ENCODE measurements at places on chromosomes 3 and 15. TPM values are rescaled to one million over a fixed set of nuclear protein-coding genes. Genes with fewer than 3 reads are reported as not detected.

The PROK2 gene
- total RNA-seq: 0.33 TPM

GRCh38 chr3:41029356-41029755 lies 169.9 kb upstream of the CTNNB1 start:
- H3K4me3 ChIP-seq: no peak overlapping the region
- no peak for DNase-seq
- H3K4me1 ChIP-seq: no peaks in the 10 kb centered on the region
- H3K36me3 ChIP-seq: no peaks in the 10 kb centered on the region

DNA sequence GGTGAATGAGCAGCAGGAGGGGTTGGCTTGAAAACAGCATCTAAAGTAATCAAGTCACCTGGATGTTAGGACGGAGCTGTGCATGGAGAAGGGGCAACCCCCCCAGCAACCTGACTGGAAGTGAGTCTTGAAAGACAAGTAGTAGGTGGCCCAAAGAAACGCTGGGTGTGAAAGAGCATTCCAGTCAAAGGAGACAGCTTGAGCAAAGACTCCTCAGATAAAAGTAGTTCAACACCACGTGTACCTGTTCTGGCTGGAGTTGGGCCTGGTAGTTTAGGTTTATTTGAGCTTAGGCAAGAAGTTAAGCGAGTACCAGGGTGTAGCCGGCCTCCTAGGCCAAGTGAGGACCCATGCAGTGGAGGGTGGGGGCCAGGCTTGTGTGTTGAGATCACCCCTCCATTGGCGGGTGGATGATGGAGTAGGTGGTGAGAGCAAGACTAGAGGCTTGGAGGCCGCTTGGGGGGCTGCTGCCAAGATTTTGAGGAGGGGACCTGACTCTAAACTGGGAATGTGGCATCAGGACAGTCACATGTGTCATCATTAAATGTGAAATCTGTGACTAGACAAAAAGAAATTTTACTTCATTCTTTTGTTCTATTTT lies 61.3 kb downstream of the ABHD2 start:
- H3K4me3 ChIP-seq: no peak overlapping the region
- DNase-seq: no peak
- no peaks in the 10 kb centered on the region for H3K27me3 ChIP-seq
- H3K4me1 ChIP-seq: no peaks in the 10 kb centered on the region

GRCh38 chr3:53708001-53708621 lies 138.1 kb downstream of the CHDH start:
- peaks cover 4% of the 10 kb centered on the region for H3K4me1 ChIP-seq
- H3K27ac ChIP-seq: no peak overlapping the region
- H3K36me3 ChIP-seq: no peaks in the 10 kb centered on the region
- no peak for DNase-seq

The MCF2L2 gene
- total RNA-seq: 6.5 TPM

GRCh38 chr3:113575206-113575605 lies 42.9 kb downstream of the SIDT1 start:
- H3K27ac ChIP-seq: no peak overlapping the region
- no peaks in the 10 kb centered on the region for H3K4me1 ChIP-seq
- peaks cover 3% of the 10 kb centered on the region for H3K36me3 ChIP-seq
- no peaks in the 10 kb centered on the region for H3K27me3 ChIP-seq
- DNase-seq: no peak
- no peak overlapping the region for H3K4me3 ChIP-seq

DNA sequence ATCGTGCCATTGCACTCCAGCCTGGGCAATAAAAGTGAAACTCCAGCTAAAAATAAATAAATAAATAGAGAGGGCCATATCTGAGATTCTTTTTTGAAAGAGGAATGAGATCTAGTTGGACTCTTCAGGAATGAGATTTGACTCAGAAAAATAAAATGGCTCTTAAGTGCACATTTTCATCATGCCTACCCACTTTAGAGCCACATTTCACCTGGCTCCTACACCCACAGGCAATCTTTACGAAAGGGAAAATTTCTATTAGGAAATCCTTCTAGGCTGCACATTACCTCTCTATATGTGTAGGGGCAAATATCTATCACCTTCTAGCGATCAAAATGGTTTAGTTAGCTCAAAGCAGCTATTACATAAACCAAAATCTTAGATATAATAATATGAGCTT lies 16.9 kb upstream of the NLGN1 start:
- DNase-seq: no peak

The SERPINI2 gene
- not detected for total RNA-seq

DNA sequence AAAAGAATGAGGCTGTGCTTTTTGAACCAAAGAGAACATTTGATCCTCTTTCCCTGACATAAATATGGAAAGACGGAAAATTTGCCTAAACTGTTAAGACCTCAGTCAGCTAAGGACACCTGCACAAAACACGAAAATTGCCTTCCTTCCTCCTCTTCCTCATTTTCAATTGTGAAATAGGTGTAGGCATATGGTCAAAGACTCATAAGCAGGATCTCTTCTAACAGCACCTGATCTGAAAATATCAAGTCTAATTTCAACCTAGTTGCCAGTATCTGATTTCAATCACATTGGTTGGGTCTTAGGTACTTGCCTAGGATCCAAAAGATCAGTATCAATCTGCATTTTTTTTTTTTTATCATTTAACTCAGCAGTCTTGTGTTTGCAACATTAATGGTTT lies 215.7 kb upstream of the SLC2A2 start:
- H3K27ac ChIP-seq: no peak overlapping the region
- DNase-seq: no peak
- H3K27me3 ChIP-seq: no peaks in the 10 kb centered on the region
- H3K4me3 ChIP-seq: no peak overlapping the region
- H3K4me1 ChIP-seq: peaks cover 17% of the 10 kb centered on the region
- no peaks in the 10 kb centered on the region for H3K36me3 ChIP-seq

DNA sequence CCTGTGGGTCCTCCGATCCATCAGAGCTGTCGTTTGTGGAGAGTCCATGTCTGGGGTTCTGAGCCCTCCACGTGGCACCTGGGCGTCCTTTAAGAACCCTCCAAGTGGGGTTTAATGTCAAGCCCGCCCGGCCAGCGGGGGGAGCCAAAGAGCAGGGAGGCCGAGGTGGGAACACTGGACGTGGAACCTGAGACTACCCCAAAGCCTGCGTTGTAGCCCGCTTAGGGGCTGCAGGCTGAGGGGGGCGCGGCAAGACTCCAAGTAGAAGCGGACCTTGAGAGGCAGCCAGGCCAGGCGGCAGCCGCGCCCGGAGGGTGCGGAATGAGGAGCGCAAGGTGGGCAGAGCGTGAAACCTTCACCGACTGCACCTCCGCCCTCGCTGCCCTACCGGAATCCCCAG lies 126.2 kb upstream of the ATP10A start:
- no peak for DNase-seq
- no peaks in the 10 kb centered on the region for H3K4me1 ChIP-seq
- no peak overlapping the region for H3K27ac ChIP-seq
- no peak overlapping the region for H3K4me3 ChIP-seq

DNA sequence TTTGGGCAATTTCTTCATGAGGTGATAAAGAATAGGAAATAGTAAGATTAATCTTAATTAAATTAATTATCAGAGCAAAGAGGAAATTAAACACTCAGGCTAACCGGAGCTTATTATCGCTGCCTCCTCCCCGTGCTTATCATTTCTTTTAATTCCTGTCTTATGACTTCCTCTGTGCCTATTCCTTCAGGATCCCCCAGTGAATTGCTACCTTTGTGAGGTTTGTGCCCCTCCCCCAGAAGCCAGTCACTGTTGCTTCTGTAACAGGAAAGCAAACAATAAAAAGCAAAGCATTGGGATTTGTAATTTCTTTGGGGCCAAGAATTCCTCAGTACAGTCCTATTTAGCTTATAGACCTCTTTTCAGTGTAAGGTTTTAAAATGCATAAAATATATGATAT lies 164.5 kb downstream of the CADPS start:
- no peak for DNase-seq
- H3K27ac ChIP-seq: no peak overlapping the region
- H3K36me3 ChIP-seq: no peaks in the 10 kb centered on the region
- H3K4me1 ChIP-seq: no peaks in the 10 kb centered on the region
- no peaks in the 10 kb centered on the region for H3K27me3 ChIP-seq

GRCh38 chr15:52280326-52281084 lies 15.1 kb downstream of the MYO5C start:
- H3K36me3 ChIP-seq: no peaks in the 10 kb centered on the region
- no peak overlapping the region for H3K4me3 ChIP-seq
- no peaks in the 10 kb centered on the region for H3K4me1 ChIP-seq
- H3K27me3 ChIP-seq: no peaks in the 10 kb centered on the region

DNA sequence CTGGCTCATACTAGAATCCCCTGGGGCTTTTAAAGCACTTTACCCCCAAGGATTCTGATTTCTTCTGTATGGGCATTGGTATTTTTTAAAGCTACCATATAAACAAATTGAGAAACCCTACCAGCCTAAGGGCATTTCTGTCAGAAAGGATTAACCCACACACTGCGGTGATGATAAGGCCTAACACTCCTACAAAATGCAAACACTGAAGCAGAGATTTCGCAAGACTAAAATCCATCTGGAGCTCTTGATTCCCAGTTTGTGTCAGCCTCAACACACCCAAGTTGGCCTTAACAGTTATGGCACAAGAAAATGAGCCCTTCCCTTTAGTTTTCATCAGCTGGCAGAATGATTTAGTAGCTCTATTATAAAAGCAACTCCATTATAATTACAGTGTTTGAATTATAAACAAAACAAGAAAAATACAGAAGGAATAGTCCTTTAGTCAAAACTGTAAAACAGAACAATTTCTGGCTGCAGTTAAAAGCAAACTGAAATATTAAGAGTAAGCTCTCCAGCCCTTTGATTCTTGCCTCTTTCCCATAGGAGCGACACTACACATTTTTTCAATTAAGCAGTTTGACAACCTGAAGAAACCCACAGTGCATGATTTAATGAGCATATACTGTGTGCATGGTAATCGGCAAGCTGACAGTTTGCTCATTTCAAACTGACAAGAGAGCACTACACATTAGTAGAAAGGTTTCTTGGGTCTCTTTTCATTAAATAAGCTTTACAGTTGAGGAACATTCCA lies 441.2 kb downstream of the FHIT start:
- DNase-seq: no peak
- no peaks in the 10 kb centered on the region for H3K27me3 ChIP-seq
- H3K36me3 ChIP-seq: no peaks in the 10 kb centered on the region
- H3K4me1 ChIP-seq: no peaks in the 10 kb centered on the region

The HHATL gene
- total RNA-seq: not detected
